ENCODE measurements at places on chromosomes 4 and X.

DNA sequence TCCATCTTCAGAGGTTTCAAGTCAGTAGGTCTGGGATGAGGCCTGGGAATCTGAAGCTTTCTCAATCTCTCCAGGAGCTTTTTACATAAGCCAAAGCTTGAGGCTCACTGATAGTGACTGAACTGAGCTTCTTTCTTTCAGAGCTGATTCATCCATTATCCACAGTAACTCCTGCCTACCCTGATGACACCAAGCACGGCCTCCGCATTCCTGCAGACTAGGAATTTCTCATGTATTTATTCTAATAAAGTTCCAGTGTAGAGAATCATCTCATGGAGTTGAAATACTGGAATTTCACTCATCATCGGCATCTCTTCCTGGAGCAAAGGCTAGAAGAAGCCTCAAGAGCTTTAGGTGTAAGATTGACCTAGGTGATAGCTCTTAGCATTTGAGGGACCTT, 12.1 kb upstream of the DCTD start:
- DNase-seq, result no peak

DNA sequence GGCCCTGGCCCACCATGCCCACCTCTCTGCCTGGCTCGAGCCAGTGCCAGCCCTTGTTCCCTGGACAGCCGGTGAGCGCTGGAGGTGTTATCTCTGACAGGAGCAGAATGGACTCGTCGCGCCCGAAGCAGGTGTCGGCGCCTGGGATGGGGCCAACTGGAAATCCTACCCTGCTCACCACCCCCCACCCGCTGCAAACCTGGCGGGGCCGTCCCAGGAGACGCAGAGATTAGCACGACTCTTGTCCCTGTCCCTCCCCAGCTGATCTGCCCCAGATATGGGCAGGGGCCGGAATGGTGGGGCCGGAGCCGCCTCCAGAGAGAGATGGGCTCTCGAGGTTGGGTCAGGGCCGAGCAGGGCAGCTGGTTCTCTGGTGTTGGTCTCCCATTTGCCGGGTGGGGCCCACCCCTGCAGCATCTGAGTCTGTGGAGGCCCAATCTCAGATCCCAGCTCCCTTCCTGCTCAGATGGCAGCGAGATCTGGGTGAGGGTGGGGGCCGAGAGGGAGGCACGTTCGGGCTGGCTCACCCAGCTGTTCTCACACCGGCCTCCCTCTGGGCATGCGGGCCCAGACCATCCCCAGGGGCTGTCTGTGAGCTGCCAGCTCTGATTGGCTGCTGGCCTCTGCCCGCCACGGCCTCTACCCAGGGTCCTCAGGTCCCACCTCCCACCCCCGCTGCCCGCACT, 20.1 kb upstream of the FGFR3 start:
- DNase-seq, result no peak

- no peak for DNase-seq
Observed at GRCh38 chr4:11675051-11675800, 246.5 kb upstream of the HS3ST1 start.

DNA sequence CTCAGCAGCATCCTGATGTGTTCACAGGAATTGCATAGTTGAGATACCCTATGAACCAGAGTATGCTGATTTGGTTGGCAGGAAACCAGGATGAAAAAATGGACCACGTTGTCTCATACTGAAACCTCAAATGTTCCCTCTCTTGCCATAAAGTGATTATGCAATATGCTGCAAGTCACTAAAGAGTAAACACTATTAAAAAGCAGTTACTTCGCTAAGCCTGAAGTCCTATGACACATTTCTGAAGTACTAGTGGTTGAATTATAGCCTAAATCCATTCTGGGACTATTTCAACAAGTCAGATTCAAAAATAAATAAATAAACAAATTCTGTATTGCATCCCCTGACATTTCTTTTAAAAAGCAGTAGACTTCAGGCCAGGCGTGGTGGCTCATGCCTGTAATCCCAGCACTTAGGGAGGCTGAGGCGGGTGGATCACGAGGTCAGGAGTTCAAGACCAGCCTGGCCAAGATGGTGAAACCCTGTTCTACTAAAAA, 106.0 kb upstream of the NAP1L5 start:
- DNase-seq, result peak; percentile 23

- no peak for DNase-seq
Observed at GRCh38 chr4:123133397-123134050, 211.1 kb upstream of the NUDT6 start.

DNA sequence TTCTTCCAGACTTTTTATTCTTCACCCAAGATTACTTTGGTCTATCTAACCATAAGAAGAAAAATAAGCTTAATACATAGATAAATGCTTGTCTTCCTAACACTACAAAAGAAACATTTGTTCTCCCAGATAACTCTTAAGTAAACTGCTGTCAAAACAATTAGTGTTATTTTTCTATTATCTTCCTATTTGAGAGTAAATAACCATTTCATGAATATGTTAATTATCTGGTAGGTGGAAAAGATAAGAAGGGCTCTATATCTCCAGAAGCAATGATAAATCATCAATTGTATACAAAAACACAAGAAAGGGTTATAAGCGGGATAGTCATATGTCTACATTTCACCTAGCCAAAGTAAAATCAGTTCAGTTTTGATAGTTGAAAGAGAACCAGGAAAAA, 180.4 kb downstream of the ZIC3 start:
- DNase-seq, result no peak

DNA sequence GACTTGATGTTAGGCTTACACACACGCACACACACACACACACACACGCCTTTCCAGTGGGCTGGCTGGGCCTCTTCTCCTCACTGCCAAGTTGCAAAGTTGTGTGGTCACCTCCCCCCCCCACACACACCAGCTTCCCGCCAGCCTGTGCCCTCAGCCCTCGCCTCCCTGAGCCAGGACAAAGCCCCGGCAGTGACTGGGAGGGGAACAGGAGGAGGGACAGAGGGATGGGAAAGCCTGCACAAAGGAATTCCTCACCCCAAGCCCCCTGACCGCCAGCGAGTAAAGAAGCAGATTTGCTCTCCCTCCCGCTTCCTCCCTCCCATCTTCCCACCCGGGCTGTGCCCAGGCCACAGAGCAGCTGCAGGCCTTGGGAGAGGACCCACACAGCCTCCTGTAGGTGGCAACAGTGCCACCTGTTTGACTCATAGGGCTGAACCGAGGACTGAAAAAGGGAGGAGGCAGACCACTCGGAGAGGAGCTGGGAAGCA, at the start of gene GDPD2:
GDPD2 (plus strand) TSS at position 464 of the 491 bp plus-strand sequence. CDS start 1,671 bp downstream, outside the sequence.
- no peak for DNase-seq

GRCh38 chr4:41213625-41214135, 662 bp downstream of the APBB2 start:
- peak; percentile 11 for DNase-seq

DNA sequence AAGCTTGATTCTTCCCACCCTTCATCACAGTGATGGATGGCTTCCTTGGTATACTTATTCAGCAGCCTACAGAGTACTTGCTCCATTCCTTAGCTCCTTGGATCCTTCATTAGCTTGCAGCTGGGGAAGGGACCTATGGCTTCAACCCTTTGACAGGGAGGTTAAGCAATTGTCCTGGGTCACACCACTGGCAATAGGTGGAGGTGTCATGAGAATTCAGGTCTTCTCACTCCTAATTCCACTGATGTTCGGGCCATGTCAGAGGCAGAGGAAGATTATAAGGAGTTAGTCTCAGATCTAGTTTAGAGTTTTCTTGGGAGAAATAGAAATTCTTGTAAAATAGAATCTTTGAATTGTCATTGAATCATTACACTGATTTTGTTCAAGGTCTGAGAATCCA, 24.5 kb downstream of the EREG start:
- no peak for DNase-seq

DNA sequence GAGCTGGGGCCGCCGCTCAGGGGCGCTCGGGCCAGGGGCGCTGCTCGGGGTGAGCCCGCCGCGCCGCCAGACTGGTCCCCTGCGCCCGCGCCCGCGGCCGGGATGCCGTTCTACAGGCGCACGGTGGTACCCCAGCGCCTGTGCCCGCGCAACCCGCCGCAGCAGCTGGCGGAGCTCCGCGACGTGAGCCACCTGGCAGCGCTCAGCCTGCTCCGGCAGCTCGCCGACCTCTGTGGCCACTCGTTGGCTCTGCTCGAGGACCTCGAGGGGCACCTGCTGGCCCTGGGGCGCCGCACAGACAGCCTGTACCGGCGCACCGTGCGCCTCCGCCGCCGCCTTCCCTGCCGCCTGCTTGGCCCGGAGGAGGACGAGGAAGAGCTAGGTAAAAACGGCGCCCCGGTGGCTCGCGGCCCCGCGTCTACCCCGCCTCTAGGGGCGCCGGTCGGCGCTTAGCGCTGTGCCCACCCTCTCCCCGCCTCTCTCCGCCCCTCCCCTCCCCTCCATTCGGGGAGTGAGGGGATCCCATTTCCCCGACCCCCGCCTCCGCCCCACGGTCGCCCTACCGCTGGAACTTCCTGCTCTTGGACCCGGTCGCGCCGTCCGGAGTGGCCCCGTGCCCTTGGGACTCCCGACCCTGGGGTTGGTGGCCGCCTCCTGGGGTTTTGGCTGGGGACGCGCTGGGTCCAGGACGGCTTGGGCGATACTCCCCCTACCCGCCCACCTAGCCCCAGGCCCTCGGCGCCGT, 513 bp downstream of the NHSL2 start:
- peak; percentile 34 for DNase-seq

GRCh38 chr4:47863486-47863885, 25.6 kb upstream of the CORIN start:
- no peak for DNase-seq

GRCh38 chr4:101020956-101021355, 326.4 kb downstream of the PPP3CA start:
- no peak for DNase-seq

DNA sequence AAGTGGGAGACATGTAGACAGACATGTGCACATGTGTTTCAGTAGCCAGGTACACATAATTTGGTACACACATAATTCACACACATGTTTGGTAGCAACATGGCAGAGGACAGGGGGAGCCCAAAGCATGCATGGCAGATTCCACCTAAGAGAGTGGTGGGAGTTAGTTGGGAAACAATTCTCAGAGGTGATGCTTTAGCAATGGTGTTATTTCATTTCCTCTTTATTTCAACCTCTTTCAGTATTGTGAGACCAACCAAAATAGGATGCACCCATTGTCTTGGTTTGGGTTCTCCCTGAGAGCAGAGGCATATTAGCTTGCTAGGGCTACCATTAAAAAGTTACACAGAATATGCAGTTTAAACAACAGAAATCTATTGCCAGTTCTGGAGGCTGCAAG, 92.2 kb upstream of the ANXA3 start:
- no peak for DNase-seq

DNA sequence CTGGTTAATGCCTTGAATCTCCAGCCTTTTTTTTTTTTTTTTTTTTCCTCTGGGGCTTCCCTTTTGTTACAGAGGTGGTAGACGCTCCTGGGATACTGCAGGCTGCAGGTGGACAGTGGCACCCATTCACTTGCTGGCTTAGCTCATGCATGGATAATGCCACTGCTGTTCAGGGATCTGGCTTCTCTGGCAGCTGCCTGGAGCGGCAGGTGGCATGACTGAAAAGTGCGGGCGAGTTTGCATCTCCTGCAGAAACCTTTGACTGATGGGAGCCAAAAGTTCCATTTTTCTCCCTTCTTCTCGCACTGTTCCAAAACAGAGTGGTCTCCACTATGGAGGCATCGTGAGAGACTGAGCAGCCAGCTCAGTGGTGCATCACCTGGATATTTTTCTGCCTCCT, 5.9 kb upstream of the STIM2 start:
- no peak for DNase-seq

DNA sequence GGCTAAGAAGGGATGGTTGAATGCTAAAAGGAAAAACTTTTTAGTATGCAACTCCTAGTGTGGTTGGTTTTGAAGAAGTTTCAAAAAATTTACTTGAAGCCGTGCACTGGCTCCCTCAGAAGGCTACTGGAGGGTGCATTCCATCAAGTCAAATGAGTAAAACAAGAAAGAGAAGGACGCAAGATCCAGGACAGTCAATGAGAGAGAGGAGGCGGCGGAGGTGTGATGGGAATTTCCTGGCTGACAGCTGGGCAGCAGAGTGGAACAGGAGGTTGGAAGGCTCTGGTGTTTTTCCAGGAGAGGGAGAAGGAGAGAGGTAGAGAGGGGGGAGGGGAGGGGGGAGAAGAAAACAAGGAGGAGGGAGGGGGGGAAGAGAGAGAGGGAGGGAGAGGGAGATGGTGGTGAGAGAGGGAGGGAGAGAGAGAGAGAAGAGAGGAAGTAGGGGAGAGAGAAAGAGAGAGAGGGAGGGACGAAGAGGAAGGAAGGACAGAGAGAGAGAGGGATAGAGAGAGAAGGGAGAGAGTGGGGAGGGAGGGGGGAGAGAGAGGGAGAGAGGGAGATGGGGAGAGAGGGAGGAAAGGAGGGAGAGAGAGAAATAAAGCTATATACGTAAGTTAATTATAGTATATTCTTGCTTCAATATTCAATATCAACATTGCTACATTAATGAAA, 126.4 kb downstream of the SH3KBP1 start:
- DNase-seq, result no peak

DNA sequence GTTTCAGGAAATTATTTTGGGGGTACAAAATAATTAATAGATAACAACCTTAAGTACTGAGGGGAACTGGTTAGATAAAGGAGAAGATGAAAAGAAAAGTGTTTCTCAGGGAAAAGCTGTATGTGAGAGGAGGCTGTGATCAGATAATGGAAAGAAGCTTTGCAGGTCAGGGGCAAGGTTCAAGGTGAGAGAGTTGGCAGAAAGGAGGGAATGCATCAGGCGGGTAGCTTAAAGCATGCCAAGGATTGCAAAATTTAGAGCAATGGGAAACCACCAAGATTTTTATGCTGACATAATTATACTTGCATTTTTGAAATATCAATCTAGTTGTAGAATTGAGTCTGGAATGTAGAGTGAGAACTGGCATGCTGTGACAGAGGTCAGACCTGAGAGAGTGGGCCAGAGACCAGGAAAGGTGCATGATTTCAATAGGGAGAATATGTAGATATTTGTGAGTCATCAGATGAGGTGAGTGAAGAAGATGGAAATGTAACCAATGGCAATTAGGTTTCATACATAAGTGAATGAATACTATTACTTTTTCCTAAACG, 508.7 kb downstream of the TRIML1 start:
- DNase-seq, result no peak

DNA sequence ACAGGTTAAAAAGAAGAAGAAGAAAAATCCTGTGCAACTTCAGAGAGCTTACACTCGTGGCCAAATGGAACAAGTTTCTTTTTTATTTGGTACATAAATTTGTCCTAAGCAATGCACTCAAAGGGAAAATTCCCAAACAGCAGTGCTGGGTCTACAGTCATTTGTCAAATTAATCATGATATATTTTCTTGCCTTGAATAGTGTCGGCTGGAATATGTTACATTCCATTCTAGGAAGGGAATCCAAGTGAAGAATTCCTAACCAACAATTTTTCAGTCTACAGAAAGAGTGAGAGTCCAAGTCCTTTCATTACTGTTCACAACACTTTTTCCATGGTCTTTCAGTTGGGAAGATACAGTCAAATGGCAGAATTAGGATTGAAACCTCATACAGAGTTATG, 63.9 kb downstream of the HAND2 start:
- no peak for DNase-seq

GRCh38 chr4:78667764-78668163, 108.4 kb upstream of the BMP2K start:
- DNase-seq, result no peak

DNA sequence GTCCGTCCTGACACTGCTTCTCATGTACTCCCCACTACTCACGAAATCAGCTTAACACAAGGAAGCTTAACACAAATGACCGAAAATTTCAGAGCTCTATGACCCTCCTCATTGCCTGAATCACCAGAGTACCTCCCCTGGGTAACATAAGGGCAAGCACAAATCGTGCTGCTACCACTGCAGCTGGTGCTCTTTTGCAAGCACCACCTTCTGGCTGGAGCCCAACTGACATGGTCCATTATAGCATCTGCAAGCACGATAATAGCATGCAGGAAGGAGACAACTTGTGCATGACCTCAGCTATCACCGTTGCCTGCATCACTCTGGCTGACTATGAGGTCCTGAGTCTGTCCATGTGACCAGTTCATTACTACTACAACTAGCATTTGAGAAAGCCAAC, 308.0 kb downstream of the TEX13C start:
- DNase-seq, result no peak

Measured in activated naive CD8-positive, alpha-beta T cell treated with anti-CD3 and anti-CD28 coated beads for 36 hours (primary cell).